ENCODE measurements at places on chromosomes 13 and 19.

DNA sequence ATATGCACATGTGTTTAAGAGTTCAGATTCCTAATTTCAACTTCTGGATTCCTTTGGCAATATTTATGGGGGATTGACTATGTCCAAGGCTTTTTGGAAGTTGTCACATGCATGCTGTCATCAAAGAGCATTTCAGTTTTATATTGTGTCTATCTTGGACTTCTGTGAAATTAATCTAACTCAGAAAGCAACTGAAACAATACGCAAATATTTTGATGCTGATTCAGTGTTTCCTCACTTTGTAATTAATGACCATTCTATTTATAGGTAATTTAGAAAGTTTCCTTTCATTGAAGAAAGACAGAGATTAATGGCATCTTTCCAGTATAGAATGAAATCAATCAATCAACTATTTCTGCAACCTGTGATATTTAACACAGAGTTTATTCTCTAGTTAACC is 550.1 kb downstream of the PCDH9 start:
- DNase-seq = no peak

DNA sequence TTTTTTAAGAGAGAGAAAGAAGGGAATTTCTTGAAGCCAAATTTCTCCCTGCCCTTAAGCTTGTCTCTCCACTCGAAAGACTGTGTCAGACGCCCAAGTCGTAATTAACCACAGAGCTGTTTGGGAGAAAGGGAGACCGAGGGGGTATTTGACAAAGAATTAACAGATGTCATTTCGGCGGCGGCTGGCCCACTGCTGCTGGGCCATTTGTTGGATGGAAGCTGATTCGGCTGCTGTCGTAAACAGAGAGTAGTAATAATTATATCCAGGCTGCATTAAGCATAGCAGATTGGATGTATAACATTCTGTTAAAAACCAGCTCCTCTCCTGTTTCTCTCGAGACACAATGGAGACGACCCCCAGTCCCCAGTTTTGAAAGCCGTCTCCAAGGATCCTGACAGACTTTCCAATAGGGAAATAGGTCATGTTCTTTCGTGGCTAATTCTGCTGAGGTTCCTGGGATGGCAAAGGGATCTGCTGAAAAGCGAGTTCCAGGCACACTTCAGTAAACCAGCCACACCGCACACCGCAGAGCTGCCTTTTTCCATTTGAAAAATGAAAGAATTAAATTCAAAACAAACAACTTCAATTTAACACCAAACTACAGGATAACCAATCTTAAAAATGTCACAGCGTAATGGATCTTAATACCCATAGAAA is 71.5 kb downstream of the KCTD15 start:
- no peak for DNase-seq

DNA sequence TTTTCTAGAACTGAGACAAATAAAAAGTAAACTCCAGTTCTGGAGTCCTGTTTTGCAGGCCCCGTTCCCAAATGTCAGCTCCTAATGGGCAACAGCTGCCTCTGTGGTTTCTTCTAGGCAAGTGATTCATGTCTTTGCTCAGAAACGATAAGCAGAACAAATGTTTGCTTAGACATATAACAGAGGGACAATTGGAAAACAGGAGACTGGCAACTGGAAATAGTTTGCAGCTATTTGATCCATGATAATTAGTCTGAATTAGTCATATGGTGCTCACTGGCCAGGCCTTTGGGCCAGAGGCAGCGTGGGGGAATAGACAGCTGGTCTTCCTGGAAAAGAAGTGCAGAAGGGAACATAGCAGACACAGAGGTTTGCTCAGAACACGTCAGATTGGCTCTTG is 29.2 kb upstream of the TSHZ3 start:
- DNase-seq = no peak

GRCh38 chr13:113633485-113633873 is 24.5 kb downstream of the ATP4B start:
- DNase-seq = no peak

GRCh38 chr13:19795956-19796355 is 13.2 kb upstream of the PSPC1 start:
- DNase-seq = no peak

- no peak for DNase-seq
Measured at GRCh38 chr13:65857942-65858565, 1372.1 kb downstream of the PCDH9 start.

- DNase-seq = peak; percentile 16
Measured at GRCh38 chr19:9139609-9140158, 513 bp upstream of the ZNF317 start.

GRCh38 chr19:17073869-17074633 is 1.2 kb downstream of the HAUS8 start:
- no peak for DNase-seq

- no peak for DNase-seq
Measured at GRCh38 chr13:113645329-113645728, 12.7 kb downstream of the ATP4B start.

- DNase-seq = no peak
Measured at GRCh38 chr13:50128428-50128931, 113.2 kb downstream of the KCNRG start.

DNA sequence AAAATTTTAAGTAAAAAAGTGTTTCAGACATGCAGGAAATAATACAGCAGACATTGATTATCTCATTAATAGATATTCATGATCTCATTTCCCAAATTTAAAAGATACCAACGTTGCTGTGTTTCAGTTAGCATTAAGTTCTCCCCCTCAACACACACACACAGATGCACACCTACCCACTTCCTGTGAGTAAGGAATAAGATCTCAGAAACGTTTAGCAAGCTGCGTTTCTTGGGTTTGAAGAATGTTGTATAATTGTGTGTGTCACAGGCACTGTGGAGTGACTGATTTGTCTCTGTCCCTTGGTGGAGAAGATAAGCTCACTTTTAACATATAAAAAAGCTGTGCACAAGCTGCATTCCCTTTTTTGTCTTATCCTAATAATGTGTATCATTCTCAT is 196.8 kb downstream of the PDS5B start:
- no peak for DNase-seq

DNA sequence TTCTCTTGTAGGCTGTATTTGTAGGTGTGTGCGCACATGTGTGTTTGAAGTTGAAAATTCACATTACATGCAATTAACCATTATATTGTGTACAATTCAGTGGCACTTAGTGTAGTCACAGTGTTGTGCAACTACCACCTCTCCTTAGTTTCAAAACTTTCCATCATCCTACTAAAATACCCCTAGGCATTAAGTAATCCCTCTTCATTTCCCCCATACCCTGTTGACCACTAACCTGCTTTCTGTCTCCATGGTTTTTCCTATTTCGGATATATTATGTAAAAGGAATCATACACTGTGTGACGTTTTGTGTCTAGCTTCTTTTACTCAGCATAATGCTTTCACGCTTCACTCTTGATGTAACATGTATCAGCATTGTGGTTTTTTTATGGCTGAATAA is 16.1 kb downstream of the LSM14A start:
- DNase-seq = no peak

DNA sequence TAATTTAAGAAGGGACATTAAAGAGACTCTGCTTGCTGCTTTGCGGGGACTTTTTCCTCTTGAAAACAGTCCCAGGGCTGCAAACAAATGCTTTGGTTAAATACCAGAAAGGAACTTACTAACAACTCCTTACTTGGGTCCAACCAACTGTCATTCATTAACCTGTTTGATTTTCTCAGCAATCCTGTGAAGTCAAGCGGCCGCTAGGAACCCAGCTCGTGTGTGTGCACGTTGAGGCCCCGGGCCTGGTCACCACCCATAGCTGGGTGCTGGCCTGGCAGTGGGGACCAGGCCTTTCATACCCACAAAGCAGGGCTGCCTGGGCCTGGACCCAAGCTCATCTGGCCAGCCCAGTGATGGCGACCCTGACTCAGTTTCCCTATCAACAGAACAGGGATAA is 50.7 kb downstream of the C1QTNF9 start:
- DNase-seq = no peak

- DNase-seq = no peak
Measured at GRCh38 chr19:3136684-3137055, 837 bp downstream of the GNA15 start.

- no peak for DNase-seq
Measured at GRCh38 chr13:113793718-113794085, 34.7 kb downstream of the TMEM255B start.
